Epithelial cell of alveolus of lung (primary cell): ENCODE measurements at places on chromosomes 1 and 21. TPM values are rescaled to one million over a fixed set of nuclear protein-coding genes. Genes with fewer than 3 reads are reported as not detected.

RGS4 gene
- total RNA-seq, result 14.4 and 30.9 TPM in 2 replicates

SIM2 gene
- 0.91 and 8.1 TPM in 2 replicates for total RNA-seq

NLRP3 gene
- 0.13 and 0.32 TPM in 2 replicates for total RNA-seq

S100A5 gene
- not detected in 2 replicates for total RNA-seq

CFHR2 gene
- not detected in 2 replicates for total RNA-seq
